Breast epithelium (tissue), 4 donors: ENCODE measurements at places on chromosomes 1 and 21.

- no peak for DNase-seq
- no peaks in the 10 kb centered on the region for H3K4me1 ChIP-seq
- H3K4me3 ChIP-seq = no peak overlapping the region
- H3K27ac ChIP-seq = no peak overlapping the region
- H3K27me3 ChIP-seq = no peaks in the 10 kb centered on the region
These were observed 13.9 kb downstream of the CD247 start for GRCh38 chr1:167504467-167504827.

- no peaks in the 10 kb centered on the region for H3K36me3 ChIP-seq
- H3K27ac ChIP-seq = no peak overlapping the region
- peaks cover 4% of the 10 kb centered on the region for H3K27me3 ChIP-seq
- H3K4me1 ChIP-seq = no peaks in the 10 kb centered on the region
These were observed 138.9 kb downstream of the FOXD2 start for GRCh38 chr1:47576758-47577115.

- H3K4me3 ChIP-seq = no peak overlapping the region
- H3K36me3 ChIP-seq = no peaks in the 10 kb centered on the region
- H3K27me3 ChIP-seq = no peaks in the 10 kb centered on the region
These were observed 3.2 kb upstream of the PAQR7 start for GRCh38 chr1:25878690-25879089.

GRCh38 chr1:51669272-51669671 is 52.4 kb downstream of the OSBPL9 start:
- no peaks in the 10 kb centered on the region for H3K27me3 ChIP-seq
- no peaks in the 10 kb centered on the region for H3K36me3 ChIP-seq
- H3K4me3 ChIP-seq = no peak overlapping the region
- no peak overlapping the region for H3K27ac ChIP-seq

DNA sequence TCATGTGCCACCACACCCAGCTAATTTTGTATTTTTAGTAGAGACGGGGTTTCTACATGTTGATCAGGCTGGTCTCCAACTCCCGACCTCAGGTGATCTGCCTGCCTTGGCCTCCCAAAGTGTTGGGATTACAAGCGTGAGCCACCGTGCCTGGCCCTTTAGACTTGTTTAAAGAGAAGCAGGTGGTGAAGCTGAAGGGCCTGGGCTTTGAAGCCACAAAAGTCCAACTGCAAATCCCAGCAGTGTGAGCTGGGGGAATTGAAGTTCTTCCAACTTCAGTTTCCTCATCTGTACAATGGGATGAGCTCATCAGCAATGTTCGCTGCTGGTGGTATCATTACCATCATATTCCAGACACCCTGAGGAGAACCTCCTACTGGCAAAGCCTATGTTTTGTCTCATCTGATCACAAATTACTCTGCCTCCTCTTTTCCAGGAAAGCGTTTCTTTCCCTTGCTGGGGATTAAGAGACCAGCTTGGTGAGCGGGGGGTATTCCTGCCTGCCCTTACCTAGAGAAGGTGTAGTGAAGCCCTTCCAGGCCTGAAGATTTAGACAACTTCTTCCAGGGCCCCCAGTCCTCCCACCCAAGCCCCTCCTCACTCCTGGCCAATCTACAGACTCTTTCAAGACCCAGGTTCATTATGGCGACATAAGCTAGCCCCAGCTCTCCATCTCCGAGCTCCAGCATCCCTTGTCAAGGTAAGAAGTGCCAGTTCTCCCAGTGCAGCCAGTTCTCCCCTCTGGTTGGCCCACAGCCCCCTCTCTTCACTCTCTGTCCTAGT is 2.4 kb upstream of the SHISA4 start:
- H3K4me3 ChIP-seq = no peak overlapping the region
- DNase-seq = peak; percentile 13
- no peak overlapping the region for H3K27ac ChIP-seq
- no peaks in the 10 kb centered on the region for H3K27me3 ChIP-seq
- no peaks in the 10 kb centered on the region for H3K36me3 ChIP-seq

DNA sequence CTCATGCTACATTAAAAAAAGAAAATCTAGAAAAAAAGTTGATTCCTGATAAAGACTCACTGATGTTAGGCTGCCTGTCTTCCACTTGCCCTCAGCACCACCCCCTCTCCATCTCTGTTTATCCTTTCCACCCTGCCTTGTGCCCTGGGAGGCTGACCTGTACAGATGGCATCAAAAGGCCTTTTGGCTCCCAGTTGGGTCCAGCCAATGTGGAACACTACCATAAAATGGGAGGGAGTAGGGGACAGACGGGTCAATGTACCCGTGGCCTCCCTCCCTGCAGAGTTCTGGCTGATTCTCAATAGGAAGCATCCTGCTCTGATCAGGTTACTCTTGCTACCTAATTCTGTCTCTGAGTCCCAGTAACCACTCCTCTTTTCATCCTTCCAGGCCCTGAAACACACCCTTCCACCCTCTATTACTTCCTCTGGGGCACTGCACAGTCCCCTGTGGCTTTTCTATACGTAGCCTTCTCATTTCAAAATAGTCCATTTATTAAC is 300.0 kb downstream of the HHIPL2 start:
- H3K4me1 ChIP-seq = no peaks in the 10 kb centered on the region
- no peaks in the 10 kb centered on the region for H3K27me3 ChIP-seq
- H3K27ac ChIP-seq = no peak overlapping the region
- H3K36me3 ChIP-seq = no peaks in the 10 kb centered on the region
